Right hindlimb (tissue), 1 donor: ENCODE measurements at places on chromosomes 12 and 14.

DNA sequence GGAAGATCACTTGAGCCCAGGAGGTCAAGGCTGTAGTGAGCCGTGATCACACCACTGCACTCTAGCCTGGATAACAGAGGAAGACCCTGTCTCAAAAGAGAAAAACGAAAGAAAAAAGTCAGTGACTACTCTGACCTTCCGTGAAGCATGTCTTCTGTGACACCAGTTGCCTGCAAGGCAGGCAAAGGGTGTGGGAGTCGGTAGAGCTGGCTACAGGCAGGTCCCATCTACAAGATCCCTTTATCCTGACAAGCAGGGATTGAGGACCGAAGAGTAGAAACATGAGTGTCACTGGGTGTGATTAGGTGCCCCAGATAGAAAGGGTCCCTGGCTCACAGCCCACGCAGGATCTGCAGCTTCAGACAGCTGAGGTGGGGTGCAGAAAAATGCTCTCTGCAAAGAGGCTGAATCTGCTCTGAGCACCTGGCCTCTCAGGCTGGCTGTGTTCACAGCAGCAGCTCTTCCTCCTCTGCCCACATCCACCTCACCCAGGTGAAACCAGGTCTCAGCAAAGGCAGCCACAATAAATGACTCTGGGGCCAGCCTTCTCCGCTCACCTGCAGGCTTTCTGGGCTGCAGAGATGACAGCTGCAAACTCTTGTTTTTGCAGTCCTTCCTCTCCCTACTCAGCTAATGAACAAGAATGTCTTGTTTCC is 28.6 kb upstream of the HSP90B1 start:
- no peak for DNase-seq

- no peak for DNase-seq
These were observed 1546.9 kb upstream of the TMEM132C start for GRCh38 chr12:126719912-126720705.

DNA sequence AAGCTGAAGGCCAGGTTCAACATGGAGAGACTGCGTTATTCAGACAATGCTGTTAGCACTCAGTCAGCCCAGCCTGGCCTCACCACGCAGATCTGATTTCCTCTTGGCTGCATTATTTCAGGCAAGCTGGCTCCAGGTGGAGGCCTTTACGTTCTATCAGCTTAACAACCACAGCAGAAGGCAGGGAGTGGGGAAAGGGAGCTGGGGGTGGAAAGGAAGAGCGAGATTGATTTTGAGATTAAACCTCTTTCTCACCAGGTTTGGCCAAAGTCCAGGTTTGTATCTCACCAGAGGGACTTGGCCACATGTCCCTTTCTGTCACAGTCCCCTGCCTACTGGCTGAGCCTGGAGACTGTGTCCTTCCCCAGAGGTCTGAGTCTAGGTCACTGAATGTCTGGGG is 543.7 kb upstream of the TMEM132C start:
- peak; percentile 24 for DNase-seq

DNA sequence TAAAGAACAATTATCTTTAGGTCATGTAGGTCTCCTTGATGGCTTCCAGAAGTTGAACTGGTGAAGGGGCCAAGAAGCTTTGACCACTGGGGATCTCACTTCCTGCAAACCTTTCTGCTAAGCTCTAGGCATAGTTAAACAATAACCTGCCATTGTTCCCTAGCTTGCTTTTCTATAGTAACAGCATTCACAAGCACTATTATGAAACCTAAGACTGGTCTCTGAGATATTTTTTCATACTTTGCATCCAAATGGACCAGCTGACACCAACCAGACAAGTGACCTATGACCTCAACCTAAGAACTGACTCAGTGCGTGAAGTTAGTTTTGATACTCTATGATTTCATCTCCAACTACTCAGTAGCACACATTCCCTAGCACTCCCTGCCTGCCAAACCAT is 129.1 kb downstream of the PTPRB start:
- no peak for DNase-seq

DNA sequence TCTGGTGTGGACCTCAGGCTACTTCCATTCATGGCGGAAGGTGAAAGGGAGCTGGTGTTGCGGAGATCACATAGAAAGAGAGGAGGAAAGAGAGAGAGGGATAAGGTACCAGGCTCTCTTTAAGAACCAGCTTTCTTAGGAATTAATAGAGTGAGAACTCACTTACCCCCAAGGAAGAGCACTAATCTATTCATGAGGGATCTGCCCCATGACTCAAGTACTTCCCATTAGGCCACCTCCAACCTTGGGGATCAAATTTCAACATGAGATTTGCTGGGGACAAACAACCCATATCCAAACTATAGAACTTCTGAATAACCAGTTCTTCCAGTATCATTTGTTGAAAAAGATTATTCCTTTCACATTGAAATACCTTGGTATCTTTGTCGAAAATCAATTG is 34.0 kb upstream of the C2CD5 start:
- DNase-seq: no peak

- DNase-seq: no peak
These were observed 140.0 kb downstream of the DAD1 start for GRCh38 chr14:22448905-22449599.

DNA sequence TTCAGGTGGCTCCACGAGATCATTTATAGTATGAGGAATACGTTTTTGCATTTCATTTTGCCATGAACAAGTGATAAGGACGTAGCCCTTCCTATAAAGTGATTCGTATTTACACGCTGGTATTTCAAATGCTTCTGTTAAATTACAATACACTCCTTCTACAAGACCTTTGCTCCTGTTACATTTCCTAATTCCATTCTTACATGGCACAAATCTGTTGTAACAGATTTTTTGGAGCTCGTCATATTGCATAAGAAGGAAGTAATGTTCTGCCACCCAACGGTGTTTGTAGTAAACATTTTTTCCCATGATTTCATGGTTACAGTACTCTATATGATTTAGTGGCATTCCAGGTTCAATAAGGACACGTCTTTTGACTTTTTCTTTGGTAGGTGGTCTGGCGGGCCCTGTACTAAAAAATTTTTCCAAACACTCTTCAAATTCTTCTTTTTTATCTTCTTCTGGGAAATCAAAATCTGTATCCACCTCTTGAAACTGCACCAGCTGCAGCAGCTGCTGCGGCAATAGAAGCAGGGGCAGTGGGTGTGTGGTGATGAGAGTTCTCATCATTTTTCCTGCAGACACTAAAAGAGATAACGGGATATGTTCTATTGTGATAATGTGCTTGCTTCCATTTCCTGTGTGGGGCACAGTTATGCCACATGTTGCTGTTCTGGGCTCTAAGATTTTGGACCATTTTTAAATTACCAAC is 4.2 kb downstream of the RNASE9 start:
- DNase-seq: no peak

DNA sequence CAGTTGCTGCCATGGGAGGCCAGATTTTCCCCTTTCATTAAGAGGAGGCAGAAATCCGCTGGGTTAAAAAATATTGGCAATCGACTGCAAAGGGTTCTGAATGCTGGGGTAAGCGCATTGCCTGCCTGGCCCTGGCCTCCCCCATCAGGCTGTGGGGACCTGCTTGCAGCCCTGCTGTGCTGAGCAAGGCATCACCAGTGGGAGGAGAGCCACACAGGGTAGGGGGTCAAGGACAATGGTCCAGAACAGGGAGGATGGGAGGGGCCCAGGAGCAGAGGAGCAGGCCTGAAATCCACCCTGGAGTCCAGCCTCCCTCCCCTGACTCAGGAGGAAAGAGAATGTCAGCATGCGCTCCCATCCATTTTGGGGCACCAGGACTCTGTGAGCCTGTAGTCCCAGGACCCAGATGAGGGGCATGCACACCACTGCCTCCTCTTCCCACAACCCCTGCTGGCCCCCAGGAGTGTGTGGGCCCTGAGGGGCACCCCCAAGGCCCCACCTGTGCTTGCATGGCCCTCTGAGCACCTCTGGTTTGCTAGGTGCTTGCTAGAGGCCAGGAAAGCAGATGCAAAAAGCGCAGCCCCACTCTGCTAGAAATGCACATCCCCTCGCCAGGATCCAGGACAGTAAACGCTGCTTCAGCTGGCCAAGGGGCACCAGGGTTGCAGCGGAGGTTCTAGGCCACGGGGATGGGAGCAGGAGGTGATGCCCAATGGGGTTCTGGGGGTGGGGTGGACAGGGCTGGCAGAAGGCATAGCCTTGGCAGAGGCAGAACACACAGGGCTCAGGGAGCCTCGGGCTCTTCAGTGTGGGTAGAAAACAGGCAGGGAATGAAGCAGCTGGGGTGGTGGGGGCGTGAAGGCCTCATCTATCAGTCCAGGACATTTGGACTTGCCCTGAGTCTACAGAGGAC is 14.6 kb downstream of the TESC start:
- DNase-seq: no peak

- no peak for DNase-seq
These were observed 328.8 kb downstream of the ADGRD1 start for GRCh38 chr12:131282292-131283080.

DNA sequence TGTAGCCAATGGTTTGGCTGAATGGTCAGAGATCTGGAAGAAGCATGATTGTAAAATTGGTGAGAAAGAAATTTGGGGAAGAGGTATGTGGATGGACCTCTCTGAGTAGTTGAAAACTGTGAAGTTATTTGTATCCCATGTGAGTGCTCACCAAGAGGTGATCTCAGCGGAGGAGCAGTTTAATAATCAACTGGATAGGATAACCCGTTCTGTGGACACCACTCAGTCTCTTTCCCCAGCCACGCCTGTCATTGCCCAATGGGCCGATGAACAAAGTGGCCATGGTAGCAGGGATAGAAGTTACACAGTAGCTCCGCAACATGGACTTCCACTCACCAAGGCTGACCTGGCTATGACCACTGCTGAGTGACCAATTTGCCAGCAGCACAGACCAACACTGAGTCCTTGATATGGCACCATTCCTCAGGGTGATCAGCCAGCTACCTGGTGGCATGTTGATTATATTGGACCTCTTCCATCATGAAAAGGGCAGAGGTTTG is 257.4 kb upstream of the ATXN7L3B start:
- no peak for DNase-seq

GRCh38 chr12:109581856-109582255 is 8.3 kb downstream of the MVK start:
- DNase-seq: no peak

GRCh38 chr14:53010193-53011040 is 59.6 kb upstream of the FERMT2 start:
- DNase-seq: peak; percentile 28

DNA sequence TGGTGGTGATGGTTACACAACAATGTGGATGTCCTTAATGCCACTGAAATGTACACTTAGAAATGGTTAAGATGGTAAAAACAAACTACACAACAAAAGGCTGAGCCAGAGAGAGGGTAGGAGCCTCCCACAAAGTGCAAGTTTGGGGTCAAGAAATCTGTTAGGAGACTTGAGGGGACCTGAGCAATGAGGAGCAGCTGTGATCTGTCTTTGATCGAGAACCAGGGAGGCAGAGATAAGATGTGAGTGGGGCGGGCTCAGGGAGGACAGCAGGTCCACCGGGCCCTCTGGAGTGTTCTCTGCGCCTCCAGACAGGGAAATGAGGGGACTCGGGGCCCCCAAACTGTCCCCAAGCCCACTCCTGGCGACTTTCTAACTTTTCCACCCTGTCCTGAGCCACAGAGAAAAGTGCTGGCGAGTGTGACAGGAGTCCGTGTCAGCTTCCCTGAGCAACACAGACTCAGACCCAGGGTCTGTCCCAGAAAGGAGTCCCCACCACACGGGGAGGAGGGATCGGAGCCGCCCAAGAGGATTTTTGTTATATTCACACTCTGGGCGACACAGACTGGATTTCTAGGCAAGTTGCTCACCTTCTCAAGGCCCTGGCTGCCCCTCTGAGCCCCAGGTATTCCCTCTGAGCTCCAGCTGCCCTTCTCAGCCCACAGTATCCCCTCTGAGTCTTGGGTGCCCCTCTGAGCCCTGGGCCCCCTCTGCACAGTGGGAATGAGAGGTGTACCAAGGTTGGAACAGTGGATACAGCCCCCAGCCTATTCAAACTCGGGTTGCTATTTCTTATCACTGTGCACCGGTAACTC is 11.5 kb upstream of the SCARB1 start:
- no peak for DNase-seq

- DNase-seq: no peak
These were observed 147.0 kb downstream of the SLC16A7 start for GRCh38 chr12:59742841-59743240.

- no peak for DNase-seq
These were observed 222.2 kb downstream of the ERC1 start for GRCh38 chr12:1213205-1213604.

- DNase-seq: no peak
These were observed 20.0 kb upstream of the CLEC2D start for GRCh38 chr12:9649532-9649940.

- DNase-seq: peak; percentile 59
These were observed 678 bp downstream of the RPS6KA5 start for GRCh38 chr14:91059576-91060350.

GRCh38 chr12:45660330-45660729 is 69.2 kb upstream of the ARID2 start:
- peak; percentile 23 for DNase-seq

DNA sequence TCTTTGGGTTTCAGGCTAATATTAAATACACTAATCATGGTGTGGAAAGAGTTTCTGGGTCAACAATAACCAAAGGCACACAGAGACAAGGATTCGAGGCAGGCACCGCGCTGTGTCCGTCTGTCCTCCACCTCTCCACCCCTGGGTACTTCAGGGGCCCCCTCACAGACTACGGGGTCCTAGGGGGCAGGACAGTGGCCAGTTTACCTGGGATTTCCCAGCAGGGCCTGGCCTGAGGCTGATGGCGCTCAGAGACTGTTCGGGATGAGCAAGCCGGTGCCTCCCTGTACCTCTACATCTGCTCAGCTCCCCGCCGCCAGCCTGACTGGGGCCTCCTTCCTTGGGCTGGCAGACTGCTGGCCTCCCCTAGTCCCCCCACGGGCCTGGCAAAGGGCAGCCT is 18.1 kb upstream of the EIF5 start:
- no peak for DNase-seq

- no peak for DNase-seq
These were observed 759.7 kb downstream of the GALC start for GRCh38 chr14:87233266-87233665.

DNA sequence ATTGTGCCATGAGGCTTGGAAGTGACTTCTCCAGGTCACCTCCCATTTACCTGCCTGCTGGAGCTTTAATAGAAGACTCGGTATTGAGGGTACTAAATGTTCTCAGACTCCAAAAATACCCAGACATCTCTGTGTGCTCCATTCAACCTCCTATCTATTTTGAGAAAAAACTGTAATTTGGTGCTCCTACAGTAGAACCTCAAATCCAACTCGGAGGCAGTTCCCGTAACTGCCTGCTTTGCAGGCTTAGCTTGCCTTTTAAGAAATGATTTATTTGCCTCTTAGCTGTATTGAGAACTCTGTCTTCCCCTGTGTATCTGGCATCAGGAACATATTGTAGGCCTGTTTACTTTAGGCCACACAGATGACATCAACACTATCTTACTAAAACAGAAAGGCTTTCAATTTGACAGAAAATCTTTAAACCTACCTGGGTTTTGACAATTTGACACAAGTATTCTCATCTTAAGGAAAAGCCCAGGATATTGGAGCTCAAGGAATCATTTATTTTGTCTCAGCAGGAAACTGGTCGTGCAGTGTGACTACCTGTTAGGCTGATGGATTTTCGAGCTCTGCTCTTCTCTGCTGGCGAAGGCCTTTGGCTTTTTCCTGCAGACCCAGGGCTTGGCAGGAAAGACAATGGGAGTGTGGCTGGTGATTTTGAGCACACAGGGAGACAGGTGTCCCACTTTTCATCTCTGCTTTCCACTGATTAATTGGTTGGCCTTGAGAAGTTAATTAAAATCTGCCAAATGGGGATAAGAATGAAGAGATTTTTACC is 314.8 kb downstream of the SNAPC1 start:
- DNase-seq: no peak

GRCh38 chr12:114339626-114340025 is 66.3 kb downstream of the TBX5 start:
- DNase-seq: no peak

- peak; percentile 37 for DNase-seq
These were observed 413 bp upstream of the ALX1 start for GRCh38 chr12:85279449-85280164.
